ENCODE measurements at places on chromosomes 12 and 14.

- DNase-seq: no peak
These were observed 70.2 kb upstream of the NCOR2 start for GRCh38 chr12:124637581-124637981.

GRCh38 chr14:61894452-61895077 is 132.3 kb downstream of the SNAPC1 start:
- no peak for DNase-seq

DNA sequence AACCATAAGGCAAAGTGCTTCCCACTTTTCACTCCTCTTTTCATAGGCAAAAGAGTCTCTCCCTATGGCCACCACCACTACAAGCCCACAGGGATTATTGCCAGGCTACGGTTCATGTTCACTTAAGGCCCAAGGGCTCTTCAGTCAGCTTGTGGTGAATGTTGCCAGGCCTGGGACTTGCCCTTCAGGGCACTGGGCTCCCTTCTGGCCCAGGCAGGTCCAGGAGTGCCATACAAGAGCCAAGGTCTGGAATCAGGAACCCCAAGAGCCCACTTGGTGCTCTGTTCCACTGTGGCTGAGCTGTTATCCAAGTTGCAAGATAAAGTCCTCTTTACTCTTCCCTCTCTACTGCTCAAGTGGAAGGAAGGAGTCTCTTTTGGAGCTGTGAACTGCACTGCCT is 307.6 kb downstream of the FUT8 start:
- DNase-seq: no peak

- no peak for DNase-seq
These were observed 15.6 kb upstream of the TFCP2 start for GRCh38 chr12:51188359-51189051.

DNA sequence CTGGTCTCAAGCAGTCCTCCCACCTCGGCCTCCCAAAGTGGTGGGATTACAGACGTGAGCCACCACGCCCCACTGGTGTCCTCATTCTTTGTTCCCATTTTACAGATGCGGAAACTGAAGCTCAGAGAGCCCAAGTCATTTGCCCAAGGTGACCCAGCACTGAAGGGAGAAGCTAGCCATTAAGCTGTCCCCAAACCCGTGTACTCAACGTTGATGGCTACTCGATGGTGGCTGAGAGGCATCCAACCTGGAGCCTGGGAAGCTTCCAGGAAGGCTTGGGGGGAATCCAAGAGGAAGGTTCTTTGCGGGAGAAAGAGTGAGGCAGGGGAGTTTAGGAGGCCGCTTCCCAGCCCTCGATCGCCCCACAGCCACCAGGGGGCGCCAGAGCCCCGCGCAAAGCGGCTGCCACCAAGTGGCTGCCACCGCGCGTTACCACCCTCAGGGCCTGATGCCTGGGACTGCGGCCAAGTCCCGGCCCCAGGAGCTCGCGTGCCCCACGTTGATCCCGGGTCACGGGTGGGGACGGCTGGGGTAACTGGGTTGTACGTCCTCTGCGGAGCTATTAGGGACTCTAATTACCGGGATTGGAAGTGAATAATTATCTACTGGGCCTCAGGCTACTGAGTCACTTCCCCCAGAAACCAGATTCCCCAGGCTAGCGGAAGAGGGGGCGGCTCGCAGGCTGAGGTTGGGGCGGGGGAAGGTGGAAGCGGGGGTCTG is 8.8 kb upstream of the SH2B3 start:
- peak; percentile 77 for DNase-seq

- DNase-seq: no peak
These were observed 34.1 kb upstream of the STON2 start for GRCh38 chr14:81434230-81434629.
